ENCODE measurements at places on chromosomes 7 and 10. TPM values are rescaled to one million over a fixed set of nuclear protein-coding genes. Genes with fewer than 3 reads are reported as not detected.

Gene NUDT13
- 0.50 TPM for total RNA-seq

Gene PNLIP
- total RNA-seq, result 0.20 TPM

Gene SFRP5
- 9.6 TPM for total RNA-seq

Gene PRXL2A
- total RNA-seq, result 69.7 TPM

Gene TFEC
- total RNA-seq, result 2.1 TPM

Data from spinal cord (tissue), 10 donors.